ENCODE measurements at places on chromosomes 1 and 21. TPM values are rescaled to one million over a fixed set of nuclear protein-coding genes. Genes with fewer than 3 reads are reported as not detected.

GRCh38 chr21:35072557-35072956 lies 23.5 kb upstream of the RUNX1 start:
- H3K4me3 ChIP-seq = no peak overlapping the region
- no peaks in the 10 kb centered on the region for H3K27me3 ChIP-seq
- H3K27ac ChIP-seq = no peak overlapping the region
- H3K36me3 ChIP-seq = no peaks in the 10 kb centered on the region
- DNase-seq = no peak

DNA sequence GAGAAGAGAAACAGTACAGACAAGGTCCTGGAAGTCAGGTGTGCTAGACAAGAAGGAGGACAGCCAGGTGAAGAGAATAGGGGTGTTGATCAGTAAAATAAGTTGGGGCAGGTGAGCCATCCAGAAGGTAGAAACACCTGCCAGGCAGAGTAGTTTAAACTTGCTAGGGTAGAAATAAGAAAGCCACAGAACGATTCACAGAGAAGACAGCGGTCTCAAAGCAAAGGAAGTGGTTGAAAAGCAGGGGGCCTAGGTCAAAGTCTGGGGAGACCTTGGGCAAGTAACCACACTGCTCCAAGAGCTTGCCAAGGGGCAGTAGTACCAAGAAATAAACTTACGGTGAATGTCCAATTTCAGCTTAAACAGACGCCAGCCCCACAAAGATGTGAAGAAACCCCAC lies 116.6 kb upstream of the PROX1 start:
- H3K4me3 ChIP-seq = no peak overlapping the region
- H3K27ac ChIP-seq = no peak overlapping the region
- no peaks in the 10 kb centered on the region for H3K27me3 ChIP-seq
- no peaks in the 10 kb centered on the region for H3K36me3 ChIP-seq
- no peak for DNase-seq

- no peak overlapping the region for H3K4me3 ChIP-seq
- peaks cover 7% of the 10 kb centered on the region for H3K36me3 ChIP-seq
- peaks cover 4% of the 10 kb centered on the region for H3K4me1 ChIP-seq
- H3K27me3 ChIP-seq = peaks cover 6% of the 10 kb centered on the region
- no peak for DNase-seq
These were observed 7.6 kb upstream of the AADACL4 start for GRCh38 chr1:12636098-12636950.

- peaks cover 27% of the 10 kb centered on the region for H3K4me1 ChIP-seq
- no peak for DNase-seq
- H3K27ac ChIP-seq = no peak overlapping the region
These were observed 23.0 kb downstream of the OPTC start for GRCh38 chr1:203516906-203517305.

DNA sequence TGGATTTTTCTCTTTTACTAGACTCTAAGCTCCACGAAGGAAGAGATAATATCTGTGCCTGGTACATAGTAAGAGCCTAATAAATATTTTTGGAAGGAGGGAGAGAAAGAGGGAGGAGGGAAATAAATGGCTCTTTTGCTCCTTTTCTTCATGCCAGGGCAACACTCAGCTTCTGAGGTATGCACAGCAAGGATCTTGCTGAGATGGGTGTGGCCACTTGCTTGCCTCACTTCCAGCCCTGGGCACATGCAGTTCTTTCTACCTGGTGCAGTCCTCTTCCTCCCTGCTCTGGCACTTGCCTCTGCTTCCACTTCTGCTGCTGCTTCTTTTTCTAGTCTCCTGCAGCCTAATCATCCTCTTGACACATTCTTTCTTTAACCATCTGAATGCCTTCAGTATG lies 148.1 kb downstream of the FGGY start:
- H3K4me1 ChIP-seq = peaks cover 2% of the 10 kb centered on the region
- no peak for DNase-seq
- no peak overlapping the region for H3K27ac ChIP-seq
- no peaks in the 10 kb centered on the region for H3K36me3 ChIP-seq
- H3K4me3 ChIP-seq = no peak overlapping the region

- no peaks in the 10 kb centered on the region for H3K36me3 ChIP-seq
- H3K4me1 ChIP-seq = peaks cover 11% of the 10 kb centered on the region
- no peak for DNase-seq
These were observed 86.0 kb downstream of the CCDC185 start for GRCh38 chr1:223479261-223479660.

GRCh38 chr1:81547912-81548303 lies 252.8 kb upstream of the ADGRL2 start:
- no peaks in the 10 kb centered on the region for H3K27me3 ChIP-seq
- no peak overlapping the region for H3K4me3 ChIP-seq
- no peaks in the 10 kb centered on the region for H3K36me3 ChIP-seq

GRCh38 chr1:1391225-1391624 lies 7.9 kb downstream of the CCNL2 start:
- no peak for DNase-seq
- H3K27me3 ChIP-seq = no peaks in the 10 kb centered on the region
- H3K36me3 ChIP-seq = peaks cover 78% of the 10 kb centered on the region
- H3K27ac ChIP-seq = no peak overlapping the region
- no peak overlapping the region for H3K4me3 ChIP-seq
- H3K4me1 ChIP-seq = peaks cover 7% of the 10 kb centered on the region

DNA sequence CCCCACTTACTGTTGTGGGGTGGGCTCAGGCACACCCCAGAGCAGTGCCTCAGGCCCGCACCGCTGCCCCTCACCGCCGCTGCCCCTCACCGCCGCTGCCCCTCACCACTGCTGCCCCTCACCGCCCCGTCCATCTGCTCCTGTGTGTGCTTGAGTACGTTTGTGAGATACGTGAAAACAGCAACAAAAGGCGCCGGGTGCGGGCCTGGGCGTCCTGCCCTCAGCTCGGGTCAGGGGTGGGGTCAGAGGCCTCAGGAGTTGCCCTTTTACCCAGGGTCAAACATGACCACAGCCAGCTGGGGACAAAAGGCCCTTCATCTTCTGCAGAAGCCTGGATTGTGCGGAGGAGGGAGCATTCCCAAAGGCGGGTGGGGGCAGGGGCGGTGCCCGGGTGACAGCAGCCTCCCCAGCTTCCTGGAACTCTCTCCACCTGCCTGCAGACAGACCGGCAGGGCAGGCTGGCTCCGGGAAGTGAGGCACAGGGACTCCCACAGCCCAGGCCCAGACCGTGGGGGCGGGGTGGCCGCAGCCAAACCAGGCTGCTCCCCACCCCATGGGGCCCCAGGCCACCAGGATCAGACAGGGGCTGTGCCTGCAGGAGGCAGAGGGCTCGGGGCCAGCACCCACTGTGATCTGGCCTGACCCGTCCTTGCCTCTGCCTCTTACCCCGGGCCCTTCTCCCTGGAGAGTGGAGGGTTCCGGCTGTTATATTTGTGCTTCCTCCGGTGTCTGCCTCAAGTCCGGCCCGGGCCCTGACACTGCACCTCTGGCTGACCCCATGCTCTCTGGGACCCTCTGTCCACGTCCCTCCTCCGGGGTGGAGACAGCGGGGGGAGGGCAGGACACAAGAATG lies 2.3 kb upstream of the VWA1 start:
- DNase-seq = no peak
- H3K27ac ChIP-seq = no peak overlapping the region

DNA sequence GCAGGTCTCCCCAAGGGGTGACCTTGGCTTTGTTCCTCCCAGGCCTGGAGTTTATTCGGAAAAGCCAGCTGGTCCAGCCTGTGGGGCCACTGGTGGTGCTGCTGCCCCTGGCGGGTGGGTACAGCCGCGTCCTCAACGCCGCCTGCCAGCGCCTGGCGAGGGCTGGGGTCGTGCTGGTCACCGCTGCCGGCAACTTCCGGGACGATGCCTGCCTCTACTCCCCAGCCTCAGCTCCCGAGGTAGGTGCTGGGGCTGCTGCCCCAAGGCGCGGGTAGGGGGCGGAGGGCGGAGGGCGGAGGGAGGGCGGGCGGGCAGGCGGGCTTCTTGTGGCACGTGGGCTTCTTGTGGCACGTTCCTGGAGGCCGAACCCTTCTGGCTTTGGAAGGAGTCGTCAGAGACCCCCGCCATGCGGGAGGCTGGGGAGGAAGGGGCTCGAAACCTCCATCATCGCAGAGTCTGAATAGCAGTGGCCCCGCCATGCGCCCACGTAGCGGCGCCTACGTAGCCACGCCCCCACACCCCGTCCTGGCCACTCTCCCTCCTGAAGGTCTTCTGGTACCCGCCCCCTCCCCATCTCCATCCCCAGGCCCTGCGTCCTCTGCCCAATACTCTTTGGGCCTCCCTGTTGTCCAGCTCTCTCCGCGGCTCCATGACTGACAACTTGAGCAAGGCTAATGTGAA lies 16.7 kb downstream of the PCSK9 start:
- H3K27me3 ChIP-seq = no peaks in the 10 kb centered on the region
- no peak overlapping the region for H3K27ac ChIP-seq
- H3K4me1 ChIP-seq = peaks cover 11% of the 10 kb centered on the region

- H3K4me3 ChIP-seq = no peak overlapping the region
- H3K27ac ChIP-seq = no peak overlapping the region
- DNase-seq = no peak
- H3K27me3 ChIP-seq = peaks cover 20% of the 10 kb centered on the region
- no peaks in the 10 kb centered on the region for H3K36me3 ChIP-seq
- peaks cover 12% of the 10 kb centered on the region for H3K4me1 ChIP-seq
These were observed 3.7 kb upstream of the ZNF326 start for GRCh38 chr1:89990976-89991831.

DNA sequence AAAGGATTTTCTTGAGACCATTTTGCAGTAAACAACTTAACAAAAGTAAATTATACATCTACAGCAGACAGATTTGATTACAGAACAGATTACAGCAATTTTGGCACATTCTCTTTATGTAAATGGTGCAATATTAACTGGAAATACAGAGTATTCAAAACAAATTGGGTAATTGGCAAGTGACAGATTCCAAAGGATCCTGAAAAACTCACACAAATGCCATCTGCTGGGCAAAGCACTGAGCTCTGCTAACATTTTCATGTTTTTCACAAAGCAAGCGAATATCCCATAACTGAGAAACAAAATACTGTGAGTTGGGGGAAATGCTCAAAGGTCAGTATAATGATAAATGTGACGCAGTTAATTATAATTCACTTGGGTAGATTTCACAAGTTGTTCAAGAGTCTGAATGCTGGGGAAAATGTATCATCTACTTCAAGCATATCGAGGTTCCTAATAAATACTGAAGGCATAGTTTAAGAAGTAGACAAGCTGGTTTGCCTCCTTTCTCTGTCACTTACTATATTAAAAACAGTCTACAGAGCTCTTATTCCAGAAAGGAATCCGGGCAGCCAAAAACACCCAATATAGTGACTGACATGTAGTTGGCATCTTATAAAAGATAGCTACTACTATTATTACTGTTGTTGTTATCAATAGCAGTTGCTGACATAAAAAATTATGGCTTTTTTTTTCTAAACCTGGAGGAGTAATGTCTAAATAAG lies 75.8 kb upstream of the SDC3 start:
- no peak overlapping the region for H3K27ac ChIP-seq
- no peak for DNase-seq
- H3K4me1 ChIP-seq = peaks cover 41% of the 10 kb centered on the region
- no peak overlapping the region for H3K4me3 ChIP-seq

CELA2A gene
- total RNA-seq = not detected

RIPK4 gene
- total RNA-seq = 0.07 TPM

All from activated CD4-positive, alpha-beta T cell treated with anti-CD3 and anti-CD28 coated beads, Interleukin-2, amount 10 ng/mL, durations not matched to agents 7 days and 5 days (primary cell).